NCI-H1105 treated with DMSO at 0.1 percent for 48 hours (cell line): ENCODE measurements at places on chromosomes 13 and 19.

- peak; percentile 28 for DNase-seq
Measured at GRCh38 chr19:44576843-44577565, 36.4 kb upstream of the IGSF23 start.

- DNase-seq = no peak
Measured at GRCh38 chr13:77535448-77535847, at the start of gene SCEL. Gene SCEL, plus strand, starts transcription at chr13:77535706. Its CDS starts 20,170 bp downstream, at chr13:77555876.

DNA sequence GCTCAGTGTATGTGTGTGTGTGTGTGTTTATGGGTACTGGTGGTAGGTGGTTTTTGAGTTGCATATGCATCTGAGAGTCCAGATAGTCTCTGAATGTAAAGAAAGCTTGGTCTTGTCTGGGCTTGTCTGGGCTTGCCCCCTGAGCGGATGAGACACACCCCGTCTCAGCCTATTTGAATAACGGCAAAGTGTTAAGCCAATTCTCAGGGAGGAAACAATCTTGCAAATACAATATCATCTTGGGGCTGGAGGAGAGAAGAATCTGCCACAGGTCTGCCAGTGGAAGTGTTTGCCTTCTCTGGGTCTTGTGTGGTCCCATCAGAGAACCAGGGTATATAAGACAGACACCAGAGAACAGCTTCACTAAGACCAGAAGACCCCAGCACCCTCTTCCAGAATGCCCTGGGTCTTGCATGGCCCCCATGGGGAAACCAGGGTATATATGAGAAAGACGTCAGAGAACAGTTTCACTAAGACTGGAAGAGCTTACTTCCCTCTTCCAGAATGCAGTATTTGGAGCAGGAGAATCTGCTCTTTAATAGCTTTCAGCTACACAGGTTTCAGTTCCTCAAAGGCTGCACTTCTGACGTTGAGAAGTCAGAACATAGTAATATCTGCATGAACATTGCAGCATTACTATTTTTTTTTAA is 13.3 kb downstream of the CD70 start:
- DNase-seq = no peak

DNA sequence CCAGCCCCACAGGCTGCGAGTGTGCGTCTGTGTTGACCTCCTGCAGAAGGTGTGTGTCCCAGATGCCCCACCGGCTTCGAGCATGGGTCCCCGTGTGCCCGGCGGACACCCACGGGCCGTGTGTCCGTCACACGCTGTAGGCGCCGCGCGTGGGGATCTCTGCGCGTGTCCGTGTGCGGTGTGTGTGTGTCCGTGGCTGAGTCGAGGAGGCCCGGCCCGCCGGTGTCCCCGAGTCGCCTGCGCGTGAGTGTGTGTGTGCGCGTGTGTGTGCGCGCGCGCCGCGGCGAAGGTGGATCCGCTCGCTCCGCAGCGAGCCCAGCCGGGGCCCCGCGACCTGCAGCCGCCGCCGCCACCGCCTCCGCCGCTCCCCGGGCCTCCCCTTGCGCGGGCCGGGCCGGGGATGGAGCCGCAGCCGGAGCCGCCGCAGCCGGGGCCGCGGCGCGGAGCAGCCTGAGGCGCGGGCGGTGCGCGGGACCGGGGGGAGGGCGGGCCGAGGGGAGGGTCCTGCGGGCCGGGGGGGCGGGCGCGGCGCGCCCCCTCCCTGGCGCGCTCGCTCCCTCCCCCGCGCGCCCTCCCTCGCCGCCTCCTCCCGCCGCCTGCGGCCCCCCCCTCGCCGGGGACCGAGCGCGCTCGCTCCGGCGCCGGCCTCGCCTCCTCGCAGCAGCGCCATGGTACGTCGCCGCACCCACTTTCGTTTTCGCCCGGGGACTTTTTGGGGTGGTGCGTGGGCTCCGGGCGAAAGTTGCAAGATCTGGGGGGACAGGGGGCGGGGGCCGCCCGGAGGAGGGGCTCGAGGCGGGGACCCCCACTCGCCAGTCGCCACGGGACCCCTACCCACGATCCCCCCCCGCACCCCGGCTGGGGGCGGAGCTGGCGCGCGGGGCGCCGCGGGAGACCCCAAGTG is 7.1 kb upstream of the NFIC start:
- peak; percentile 14 for DNase-seq

DNA sequence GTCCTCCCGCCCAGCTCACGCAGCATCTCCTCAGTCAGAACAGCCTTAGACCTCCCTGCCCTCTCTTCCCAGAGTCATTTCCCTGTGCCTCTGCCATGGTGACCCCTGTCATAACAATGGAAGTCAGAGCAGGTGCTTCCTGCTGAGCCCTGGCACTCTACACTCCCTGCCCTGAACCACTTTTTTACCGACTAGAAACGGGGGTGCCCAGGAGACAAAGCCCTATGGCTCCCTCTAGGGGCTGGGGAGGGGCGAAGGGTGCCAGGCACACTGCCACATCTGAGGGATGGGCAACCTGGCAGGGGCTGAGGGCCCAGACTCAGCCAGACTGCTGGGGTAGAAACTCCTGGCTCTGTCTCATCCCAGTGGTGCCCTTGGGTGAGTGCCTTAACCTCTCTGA is 16.4 kb downstream of the ZNF574 start:
- peak; percentile 27 for DNase-seq

DNA sequence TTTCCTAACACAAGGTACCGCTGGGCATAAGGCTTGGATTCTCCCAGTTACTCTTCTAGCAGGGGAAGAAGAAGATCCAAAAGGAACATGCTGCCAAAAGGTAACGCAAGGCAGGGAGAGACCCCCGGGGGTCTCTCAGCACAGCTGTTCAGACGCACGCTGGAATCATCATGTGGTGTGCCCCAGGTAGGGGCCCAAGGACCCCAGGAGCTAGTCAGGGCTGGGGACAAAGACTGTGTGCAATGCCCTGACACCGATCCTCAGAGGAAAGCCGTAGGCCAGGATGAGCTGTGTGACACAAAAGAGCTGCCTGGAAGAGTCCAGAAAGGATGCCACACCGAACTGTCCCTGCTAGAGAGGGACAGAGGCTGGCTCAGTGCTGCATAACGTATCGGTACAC is 22.3 kb upstream of the EPHX3 start:
- no peak for DNase-seq

DNA sequence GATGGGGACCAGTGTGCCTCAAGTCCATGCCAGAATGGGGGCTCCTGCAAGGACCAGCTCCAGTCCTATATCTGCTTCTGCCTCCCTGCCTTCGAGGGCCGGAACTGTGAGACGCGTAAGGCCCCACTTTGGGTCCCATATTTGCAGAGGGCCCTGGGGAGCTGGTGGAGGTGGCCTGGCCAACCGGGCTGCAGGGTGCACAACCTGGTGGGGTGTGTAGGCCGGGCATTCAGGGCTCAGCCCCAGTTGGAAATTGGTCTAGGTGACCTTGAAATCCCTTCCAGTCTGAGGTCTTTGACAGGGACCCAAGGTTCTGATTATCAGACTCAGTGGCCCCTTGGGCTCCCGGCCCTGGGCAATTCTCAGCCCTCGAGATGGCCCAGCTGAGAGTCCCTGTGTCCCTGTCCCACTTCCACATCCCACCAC is 8.3 kb downstream of the F7 start:
- no peak for DNase-seq
